ENCODE measurements at places on chromosomes 13 and 19. TPM values are rescaled to one million over a fixed set of nuclear protein-coding genes. Genes with fewer than 3 reads are reported as not detected.
A peak's percentile ranks its signal among the peaks of the same experiment; 100 is the strongest.

The PPM1N gene
- not detected for total RNA-seq

The CEBPA gene
- total RNA-seq: 1.7 TPM

The CLDN10 gene
- total RNA-seq: 1.8 TPM

The RAB3D gene
- total RNA-seq: 15.4 TPM

DNA sequence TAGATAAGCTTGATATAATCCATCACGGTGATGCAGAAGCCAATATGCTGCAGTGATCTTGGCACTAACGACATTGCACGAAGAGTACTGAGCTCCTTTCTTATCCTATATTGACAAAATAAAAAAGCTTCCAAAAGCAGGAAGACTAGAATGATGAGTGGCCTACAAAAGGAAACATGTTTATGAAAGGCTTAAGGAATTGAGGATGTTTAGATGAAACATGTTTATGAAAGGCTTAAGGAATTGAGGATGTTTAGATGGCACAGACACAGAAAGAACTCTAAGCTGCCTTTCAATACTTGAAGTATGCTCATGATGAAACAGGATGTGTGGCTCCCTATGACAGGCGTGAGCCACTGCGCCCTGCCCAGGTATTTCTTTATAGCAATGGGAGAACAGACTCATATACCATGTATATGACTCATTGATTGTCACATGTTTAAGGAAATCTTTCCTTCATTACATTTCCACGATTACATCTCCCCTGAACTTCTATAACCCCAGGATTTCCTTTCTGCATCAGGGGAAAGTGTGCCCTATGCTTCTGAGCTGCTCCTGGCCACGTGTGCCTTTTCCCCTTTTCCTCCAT lies 690.8 kb upstream of the ARGLU1 start:
- no peaks in the 10 kb centered on the region for H3K36me3 ChIP-seq
- no peaks in the 10 kb centered on the region for H3K27me3 ChIP-seq
- no peak for DNase-seq
- H3K4me1 ChIP-seq: peaks cover 13% of the 10 kb centered on the region
- H3K27ac ChIP-seq: no peak overlapping the region

DNA sequence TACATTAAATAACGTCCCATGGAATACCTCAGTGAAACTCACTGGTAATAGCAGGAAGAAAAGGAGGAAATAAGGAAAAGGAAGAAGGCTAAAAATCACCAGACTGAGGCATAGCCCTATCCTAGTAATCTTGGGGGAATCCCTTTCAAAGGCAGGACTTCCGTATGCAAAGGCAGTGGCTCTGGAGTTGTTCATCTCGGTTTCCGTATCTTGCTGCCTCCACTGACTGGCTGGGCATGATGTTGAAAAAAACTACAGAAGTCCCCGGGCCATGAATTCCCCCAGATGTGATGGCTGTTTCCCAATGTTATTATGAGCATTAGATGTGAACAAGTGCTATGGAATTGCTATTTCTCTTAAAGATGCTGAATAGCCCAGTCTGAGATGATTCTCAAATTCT lies 5.5 kb downstream of the FPR2 start:
- peaks cover 47% of the 10 kb centered on the region for H3K27me3 ChIP-seq
- no peak for DNase-seq
- no peaks in the 10 kb centered on the region for H3K36me3 ChIP-seq
- H3K4me3 ChIP-seq: no peak overlapping the region
- no peaks in the 10 kb centered on the region for H3K4me1 ChIP-seq

DNA sequence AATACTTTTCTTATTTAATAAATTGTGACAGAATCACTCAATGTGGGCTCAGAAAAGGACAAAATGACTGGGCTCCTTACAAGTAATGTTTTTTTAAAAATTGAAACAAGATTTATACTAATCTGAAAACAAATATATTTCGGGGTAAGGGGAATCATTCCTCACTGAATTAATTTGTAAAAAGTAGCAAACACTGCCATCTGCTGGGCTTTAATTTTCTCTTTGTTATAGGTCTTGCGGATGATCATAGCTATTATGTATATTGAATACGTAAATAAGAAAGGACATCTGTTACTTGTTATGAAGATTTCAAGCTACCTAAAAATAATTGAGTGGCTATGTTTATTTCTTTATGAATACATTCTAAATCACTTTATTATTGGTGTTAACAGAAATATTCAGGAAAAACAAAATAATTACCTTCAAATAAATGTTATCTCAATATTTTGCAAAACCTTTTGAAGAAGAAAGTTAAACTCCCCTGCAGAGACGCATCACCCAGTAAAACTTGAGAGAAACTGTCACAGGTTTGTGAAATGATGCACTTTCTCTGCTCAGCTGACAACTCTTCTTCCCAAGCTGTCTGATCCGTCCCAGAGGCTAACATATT lies 17.8 kb upstream of the ENOX1 start:
- DNase-seq: peak; percentile 42
- H3K4me1 ChIP-seq: peaks cover 6% of the 10 kb centered on the region
- peaks cover 2% of the 10 kb centered on the region for H3K36me3 ChIP-seq

- peaks cover 3% of the 10 kb centered on the region for H3K36me3 ChIP-seq
- no peak overlapping the region for H3K27ac ChIP-seq
- peaks cover 9% of the 10 kb centered on the region for H3K4me1 ChIP-seq
- DNase-seq: no peak
- H3K27me3 ChIP-seq: no peaks in the 10 kb centered on the region
Measured at GRCh38 chr13:97295283-97296182, 73.4 kb downstream of the MBNL2 start.

DNA sequence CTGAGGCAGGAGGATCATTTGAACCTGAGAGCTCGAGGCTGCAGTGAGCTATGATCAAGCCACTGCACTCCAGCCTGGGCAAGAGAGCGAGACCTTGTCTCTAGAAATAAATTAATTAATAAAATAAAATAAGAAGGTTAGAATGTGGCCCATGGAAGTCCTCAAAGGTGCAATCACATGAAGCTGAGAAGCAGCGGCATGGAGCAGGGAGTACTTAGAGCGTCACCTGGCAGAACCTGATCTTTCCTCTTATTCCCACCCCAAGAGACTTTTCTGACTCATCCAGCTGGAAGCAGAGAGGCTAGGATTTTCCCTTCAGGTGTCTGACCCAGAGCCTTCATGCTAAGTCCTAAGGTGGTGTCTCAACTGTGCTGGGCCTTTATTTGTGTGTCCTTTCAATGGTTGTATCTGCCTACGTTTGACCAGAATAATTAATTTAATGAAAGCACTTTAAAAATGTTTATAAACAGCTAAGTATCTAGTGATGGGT lies 8.9 kb upstream of the MRPS31 start:
- no peak for DNase-seq
- no peak overlapping the region for H3K27ac ChIP-seq
- no peaks in the 10 kb centered on the region for H3K27me3 ChIP-seq
- H3K4me1 ChIP-seq: peaks cover 8% of the 10 kb centered on the region
- no peaks in the 10 kb centered on the region for H3K36me3 ChIP-seq

DNA sequence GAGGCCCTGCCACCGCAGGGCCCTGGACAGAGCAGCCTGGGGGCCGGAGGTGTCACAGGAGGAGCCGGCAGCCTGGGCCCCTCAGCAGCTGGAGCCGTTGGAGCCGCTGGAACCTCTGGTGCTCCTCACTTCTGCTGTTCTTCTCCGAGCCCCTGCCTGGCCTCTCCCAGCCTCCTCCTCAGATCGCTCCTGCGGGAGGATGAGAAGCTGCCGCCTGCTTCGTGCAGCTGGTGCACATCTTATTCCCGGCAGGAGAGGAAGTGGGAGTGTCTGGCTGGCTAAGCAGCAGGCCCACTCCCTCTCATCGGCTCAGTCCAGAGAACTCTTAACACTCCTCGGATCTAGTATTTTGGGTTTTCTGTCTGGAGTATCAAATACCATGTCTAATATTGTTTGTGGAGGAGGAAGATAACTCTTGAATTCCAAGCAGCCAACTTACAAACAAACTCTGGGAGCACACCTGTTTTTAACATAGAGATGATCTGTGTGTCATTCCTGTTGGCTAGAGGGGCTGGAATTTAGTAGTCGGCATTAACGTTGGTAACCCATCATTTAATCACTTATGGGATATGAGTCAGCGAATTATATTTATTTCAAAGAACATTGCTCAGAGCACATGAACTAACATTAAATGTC lies 37.1 kb upstream of the RNF113B start:
- H3K4me1 ChIP-seq: peaks cover 42% of the 10 kb centered on the region
- H3K4me3 ChIP-seq: no peak overlapping the region
- peaks cover 22% of the 10 kb centered on the region for H3K36me3 ChIP-seq
- no peak overlapping the region for H3K27ac ChIP-seq
- H3K27me3 ChIP-seq: no peaks in the 10 kb centered on the region

DNA sequence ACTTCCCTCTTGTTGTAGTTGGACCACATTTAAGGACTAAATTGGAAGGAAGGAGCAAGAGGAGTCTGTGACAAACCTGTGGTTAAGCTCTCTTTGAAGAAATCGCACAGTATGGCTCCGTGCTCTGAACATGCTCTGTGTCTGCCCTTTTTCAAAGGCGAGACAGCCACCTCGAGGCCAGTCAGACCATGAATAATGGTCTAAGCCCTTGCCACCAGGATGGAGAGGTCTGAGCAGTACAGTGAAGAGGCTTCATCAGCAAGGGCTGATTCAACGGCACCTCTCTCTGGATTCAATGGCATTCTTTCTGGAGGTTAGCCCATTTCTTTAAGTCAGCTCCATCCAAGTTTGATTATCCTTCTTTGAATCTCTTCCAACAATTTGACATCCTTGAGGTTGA lies 30.9 kb downstream of the FAM216B start:
- H3K36me3 ChIP-seq: no peaks in the 10 kb centered on the region
- H3K27ac ChIP-seq: no peak overlapping the region
- no peaks in the 10 kb centered on the region for H3K4me1 ChIP-seq

DNA sequence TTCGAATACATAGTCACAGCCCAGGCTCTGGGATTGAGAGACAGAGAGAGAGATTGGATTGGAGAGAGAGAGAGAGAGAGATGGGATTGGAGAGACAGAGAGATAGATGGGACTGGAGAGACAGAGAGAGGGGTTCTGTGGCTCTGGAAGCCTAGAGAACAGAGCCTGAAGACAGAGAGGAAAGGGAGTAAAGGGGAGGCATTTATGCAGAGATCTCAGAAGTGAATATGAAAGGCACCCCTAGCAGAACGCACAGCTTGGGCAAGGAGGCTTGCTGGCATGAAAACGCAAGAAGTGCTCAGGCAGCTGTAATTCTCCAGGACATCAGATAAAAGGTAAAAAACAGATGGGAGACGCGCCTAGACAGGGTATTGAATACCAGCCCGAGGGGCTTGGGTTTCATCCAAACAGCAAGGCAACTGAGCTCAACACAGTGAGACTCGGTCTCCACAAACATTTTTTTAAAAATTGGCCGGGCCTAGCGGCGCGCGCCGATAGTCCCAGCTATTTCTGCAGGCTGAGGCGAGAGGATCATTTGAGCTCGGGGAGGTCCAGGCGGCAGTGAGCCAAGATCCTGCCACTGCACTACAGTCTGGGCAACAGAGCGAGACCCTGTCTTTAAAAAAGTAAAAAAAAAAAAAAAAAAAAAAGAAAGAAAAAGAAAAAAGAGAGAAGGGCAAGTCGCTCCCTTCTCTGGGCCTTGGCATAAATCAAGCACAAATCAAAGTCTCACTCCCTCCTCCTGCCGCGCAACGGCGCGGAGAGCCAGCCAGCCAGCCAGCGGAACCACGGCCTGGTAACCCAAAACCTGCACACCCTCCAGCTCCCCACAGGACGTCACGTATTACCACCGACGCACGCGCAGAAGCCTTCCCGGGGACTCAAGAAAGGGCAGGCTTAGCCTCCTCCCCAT lies 774 bp upstream of the PPP2R1A start:
- H3K4me3 ChIP-seq: peak overlapping the region; percentile 96
- H3K4me1 ChIP-seq: peaks cover 37% of the 10 kb centered on the region
- H3K27ac ChIP-seq: peak overlapping the region; percentile 93
- peaks cover 7% of the 10 kb centered on the region for H3K36me3 ChIP-seq

- H3K27ac ChIP-seq: no peak overlapping the region
- peaks cover 34% of the 10 kb centered on the region for H3K36me3 ChIP-seq
- H3K4me3 ChIP-seq: no peak overlapping the region
- H3K4me1 ChIP-seq: peaks cover 3% of the 10 kb centered on the region
Measured at GRCh38 chr13:98377635-98378378, 199.1 kb downstream of the STK24 start.

DNA sequence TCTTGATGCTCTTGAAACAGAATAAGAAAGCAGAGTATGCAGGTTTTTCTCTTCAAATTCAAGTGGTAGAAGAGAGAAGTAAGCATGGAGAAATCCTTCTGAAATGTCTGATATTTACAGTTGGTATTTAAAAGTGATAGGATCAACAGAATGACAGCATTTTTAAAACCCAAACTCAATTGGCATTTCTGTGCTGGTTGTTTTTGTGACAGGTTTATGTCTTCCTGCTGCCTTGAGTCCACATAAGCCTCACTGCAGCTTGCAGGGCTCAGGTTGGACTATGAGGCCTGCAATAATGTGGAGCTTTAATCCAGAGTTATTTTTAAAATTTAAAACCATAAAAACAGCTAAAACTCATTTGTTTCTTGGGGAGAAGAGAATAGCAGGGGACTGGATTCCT lies 105.1 kb downstream of the ZAR1L start:
- H3K4me3 ChIP-seq: no peak overlapping the region
- H3K36me3 ChIP-seq: peaks cover 3% of the 10 kb centered on the region
- no peaks in the 10 kb centered on the region for H3K4me1 ChIP-seq

DNA sequence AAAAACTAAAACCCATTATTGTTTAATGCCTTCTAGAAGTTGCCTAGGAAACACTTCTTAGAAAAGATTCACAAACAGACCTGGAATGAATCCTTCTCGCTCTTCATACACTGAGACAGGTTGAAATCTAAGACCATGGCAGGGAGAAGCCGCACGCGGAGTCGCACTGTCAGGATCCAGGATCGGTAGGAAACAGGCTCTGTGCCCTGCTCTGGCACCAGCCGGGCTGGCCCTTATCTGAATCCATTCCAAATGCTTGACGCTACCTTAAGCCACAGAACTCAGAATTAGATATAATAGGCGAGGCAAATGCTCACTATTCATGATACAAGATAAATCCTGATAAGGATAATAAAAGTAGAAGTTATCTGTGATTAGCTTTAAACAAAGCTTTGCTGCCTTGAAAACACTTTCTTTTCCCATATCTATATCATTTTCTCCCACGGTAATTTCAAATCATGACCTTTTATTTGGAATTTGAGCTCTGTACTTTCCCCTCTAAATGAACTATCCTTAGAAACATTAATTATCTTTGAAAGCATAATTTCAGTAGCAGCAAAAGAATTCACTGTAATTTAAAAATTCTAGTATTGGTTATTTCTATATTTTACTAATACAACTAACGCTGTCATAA lies 385.6 kb downstream of the IRS2 start:
- peaks cover 2% of the 10 kb centered on the region for H3K36me3 ChIP-seq
- H3K4me1 ChIP-seq: peaks cover 14% of the 10 kb centered on the region
- DNase-seq: no peak
- H3K27me3 ChIP-seq: no peaks in the 10 kb centered on the region

Measured in neural crest cell (in vitro differentiated cells).